ENCODE measurements at places on chromosomes 1 and 21.

GRCh38 chr21:42656872-42657271 lies 3.5 kb downstream of the PDE9A start:
- DNase-seq: no peak

DNA sequence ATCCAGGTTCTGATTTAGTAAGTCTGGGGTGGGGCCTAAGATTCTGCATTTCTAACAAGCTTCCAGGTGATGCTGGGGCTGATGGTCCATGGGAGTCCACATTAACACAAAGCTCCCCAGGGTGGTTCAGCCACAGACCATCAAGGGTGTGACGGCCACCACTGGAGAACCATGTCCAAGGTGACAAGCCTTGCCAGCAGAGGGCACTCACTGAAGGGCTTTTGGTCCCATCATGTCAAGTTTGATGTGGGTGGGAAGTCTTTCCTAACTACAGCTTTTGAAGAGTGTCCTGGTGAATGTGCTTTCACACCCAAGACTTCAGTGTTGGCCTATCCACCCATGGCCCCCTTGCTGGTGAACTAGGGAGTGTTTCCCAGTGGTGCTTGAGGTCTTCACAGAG lies 67.1 kb downstream of the UBE2T start:
- peak; percentile 18 for DNase-seq

GRCh38 chr1:94927405-94928175 lies 680 bp upstream of the CNN3 start:
- DNase-seq: no peak

GRCh38 chr21:31656199-31657095 lies 3.0 kb upstream of the SOD1 start:
- DNase-seq: no peak

- no peak for DNase-seq
Observed at GRCh38 chr1:201504799-201505502, 2.0 kb downstream of the CSRP1 start.

DNA sequence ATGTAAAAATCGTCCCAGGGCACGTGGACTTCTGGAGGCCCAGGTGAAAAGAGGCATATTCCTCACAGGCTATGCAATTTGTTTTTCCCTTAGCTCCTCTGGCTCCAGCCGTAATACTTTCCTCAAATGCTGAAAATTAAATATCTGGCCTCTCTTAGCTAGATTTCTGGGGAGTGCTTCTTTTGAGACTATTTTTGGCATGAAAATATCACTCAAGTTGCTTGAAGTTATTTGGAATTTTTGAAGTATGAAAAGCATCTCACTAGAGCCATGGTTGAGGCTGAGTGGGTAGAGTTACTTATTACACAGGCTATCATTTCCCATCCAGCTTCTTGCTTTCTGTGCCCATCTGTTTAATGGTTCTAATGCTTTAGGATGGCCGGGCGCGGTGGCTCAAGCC lies 59.7 kb downstream of the MYOM3 start:
- DNase-seq: no peak
